Stimulated activated CD4-positive, alpha-beta T cell treated with anti-CD3 and anti-CD28 coated beads, Interleukin-4, amount 100 ng/mL, for 4 hours (primary cell): ENCODE measurements at places on chromosomes 4 and X.

DNA sequence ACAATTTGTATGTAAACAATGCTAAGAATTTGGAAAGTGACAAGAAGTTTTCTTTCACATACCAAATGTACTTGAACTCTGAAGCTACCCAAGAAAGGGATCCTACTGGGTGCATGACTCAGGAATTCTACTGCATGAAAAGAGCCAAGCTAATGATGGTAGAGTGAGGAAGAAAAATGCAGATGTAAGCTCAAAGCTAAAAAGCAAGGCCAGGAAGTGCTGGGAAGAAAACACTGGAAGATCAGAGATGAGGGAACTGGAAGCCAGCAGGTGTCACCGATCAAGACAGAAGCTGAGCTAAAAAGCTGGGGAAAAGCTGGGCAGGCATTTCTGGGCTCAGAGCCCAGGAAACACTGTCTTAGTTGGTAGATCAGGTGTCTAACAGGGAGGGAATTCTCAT is 449.1 kb downstream of the NKX6-1 start:
- no peak for DNase-seq

DNA sequence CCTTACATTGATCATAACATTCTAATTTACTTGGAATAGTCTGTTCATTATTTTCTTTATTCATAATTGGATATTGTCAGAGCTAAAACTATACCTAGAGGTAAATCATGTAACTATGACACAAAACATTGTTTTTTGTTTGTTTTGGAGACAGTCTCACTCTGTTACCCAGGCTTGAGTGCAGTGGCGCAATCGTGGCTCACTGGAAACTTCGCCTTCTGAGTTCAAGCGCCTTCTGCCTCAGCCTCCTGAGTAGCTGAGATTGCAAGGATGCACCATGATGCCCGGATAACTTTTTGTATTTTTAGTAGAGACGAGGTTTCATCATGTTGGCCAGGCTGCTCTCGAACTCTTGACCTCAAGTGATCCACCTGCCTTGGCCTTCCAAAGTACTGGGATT is 265.2 kb downstream of the FBXO8 start:
- DNase-seq = no peak

GRCh38 chr4:102139932-102140331 is 205.3 kb downstream of the SLC39A8 start:
- DNase-seq = no peak

GRCh38 chr4:159483782-159484741 is 381.2 kb downstream of the RAPGEF2 start:
- no peak for DNase-seq

GRCh38 chrX:65772842-65773241 is 105.4 kb downstream of the MSN start:
- DNase-seq = no peak

DNA sequence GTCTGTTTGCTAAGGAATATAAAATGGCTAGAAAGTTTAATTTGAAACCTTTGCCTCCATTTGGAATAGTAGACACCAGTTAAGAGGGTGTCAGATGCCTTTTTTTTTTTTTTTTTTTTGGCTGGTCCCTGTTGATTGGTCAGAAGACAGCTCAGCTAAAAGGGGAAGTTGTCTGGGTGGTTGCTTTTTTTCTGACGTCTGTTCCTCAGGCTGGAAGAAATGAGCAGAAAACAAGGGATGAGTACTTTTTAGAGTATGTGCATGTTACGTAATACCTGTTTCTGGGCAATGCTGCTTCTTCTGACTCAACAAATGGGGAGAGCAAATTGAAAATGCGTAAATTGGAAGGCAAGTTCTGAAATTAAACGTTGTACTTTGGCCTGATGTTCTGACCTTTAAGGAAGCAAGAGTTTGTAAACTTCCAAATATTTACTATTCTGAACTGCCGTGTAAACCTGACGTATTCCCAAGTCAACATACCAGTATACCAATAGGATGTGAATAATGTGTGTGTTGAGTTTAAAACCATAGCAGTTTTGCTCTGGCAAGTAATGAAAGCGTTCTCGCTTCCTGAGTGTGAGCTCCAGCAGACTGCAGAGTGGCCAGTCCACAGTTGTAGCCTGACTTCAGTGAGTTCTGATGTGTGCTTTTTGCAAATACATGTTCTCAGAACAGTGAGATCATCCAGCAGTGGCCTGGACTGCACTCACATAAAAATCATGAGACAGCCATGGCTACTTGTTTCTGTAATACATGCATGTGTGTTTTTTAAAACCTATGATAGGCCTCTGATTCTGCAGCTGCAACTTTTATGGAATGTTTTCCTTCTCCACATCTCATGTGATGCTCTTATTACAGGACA is 1.7 kb downstream of the SAT1 start:
- no peak for DNase-seq

DNA sequence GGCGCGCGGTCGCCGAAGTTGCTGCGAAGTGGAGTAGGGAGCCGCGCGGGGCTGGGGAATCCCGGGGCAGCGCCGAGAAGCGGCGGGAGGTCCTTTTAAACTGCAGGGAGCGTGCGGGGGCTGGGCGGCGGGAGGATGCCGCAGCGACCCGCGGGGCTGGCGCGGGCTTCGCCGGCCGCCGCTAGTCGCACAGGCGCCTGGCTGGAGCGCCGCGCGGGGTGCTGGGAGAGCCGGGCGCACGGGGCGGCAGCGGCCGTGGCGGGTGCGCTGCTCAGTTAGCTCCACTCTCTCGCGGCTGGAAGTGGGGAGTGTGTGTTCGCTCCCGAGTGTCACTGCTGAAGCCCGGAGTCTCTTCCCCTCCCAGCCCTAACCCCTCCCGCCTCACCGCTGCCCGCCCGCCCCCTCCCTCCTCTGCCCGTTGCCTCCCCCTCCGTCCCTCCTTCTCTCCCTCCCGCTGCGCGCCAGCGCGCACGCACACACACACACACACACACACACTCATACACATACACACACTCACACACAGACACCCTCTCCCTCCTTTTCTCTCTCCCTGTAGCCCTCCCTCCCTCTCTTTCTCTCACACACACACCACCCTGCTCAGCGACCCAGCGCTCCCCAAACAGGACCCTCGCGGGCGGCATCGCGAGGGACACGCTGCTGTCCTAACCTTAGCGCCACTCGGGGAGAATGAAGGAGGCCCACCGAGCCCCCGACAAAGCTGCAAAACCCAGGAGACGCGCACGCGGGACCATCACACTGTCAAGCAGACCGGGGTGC is at the start of gene NDNF:
Gene NDNF, minus strand, starts transcription at position 312 of the 780 bp plus-strand sequence. CDS start 26,698 bp downstream, outside the sequence.
- DNase-seq = peak; percentile 41

DNA sequence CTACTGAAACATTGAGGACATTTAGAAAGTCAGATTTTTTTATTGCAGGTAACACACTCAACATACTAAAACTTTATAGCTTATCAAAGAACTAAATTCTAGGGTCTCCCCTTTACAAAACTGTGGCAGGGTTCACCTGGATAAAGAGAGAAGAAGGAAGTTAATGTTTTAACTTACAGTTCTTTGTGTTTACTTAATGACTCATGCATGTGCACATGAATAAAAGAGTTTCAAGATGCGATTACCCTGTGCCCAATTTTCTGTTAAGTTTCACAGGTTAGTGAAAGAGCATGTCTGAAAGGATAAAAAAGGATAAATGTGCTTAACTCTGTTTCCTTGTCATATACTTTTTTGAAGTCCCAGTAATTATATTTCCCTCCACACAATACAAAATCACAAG is 16.8 kb downstream of the DCAF8L1 start:
- DNase-seq = no peak

- DNase-seq = no peak
These were observed 2026.1 kb upstream of the TENM3 start for GRCh38 chr4:180217070-180217469.

- no peak for DNase-seq
These were observed 15.1 kb downstream of the RAPGEF2 start for GRCh38 chr4:159117968-159118367.

GRCh38 chr4:119314356-119314755 is 7.6 kb downstream of the FABP2 start:
- no peak for DNase-seq
